ENCODE measurements at places on chromosomes 2 and 18. TPM values are rescaled to one million over a fixed set of nuclear protein-coding genes. Genes with fewer than 3 reads are reported as not detected.

The STEAP3 gene
- 0.94 TPM for total RNA-seq

The IHH gene
- total RNA-seq = 0.38 TPM

The PLEK gene
- total RNA-seq = not detected

The CDH19 gene
- total RNA-seq = not detected

The LYG2 gene
- not detected for total RNA-seq

The TNS1 gene
- total RNA-seq = 130 TPM

The ZC3H6 gene
- 12.1 TPM for total RNA-seq

The GRHL1 gene
- total RNA-seq = 9.7 TPM

The RASGRP3 gene
- 0.58 TPM for total RNA-seq

- H3K4me3 ChIP-seq = no peak overlapping the region
- DNase-seq = no peak
- no peak overlapping the region for H3K27ac ChIP-seq
- H3K27me3 ChIP-seq = no peaks in the 10 kb centered on the region
- H3K4me1 ChIP-seq = peaks cover 8% of the 10 kb centered on the region
These were observed 1127.1 kb downstream of the DPP10 start for GRCh38 chr2:115569547-115569946.

- H3K27me3 ChIP-seq = no peaks in the 10 kb centered on the region
- no peak overlapping the region for H3K4me3 ChIP-seq
- H3K27ac ChIP-seq = no peak overlapping the region
- H3K36me3 ChIP-seq = peaks cover 4% of the 10 kb centered on the region
- no peak for DNase-seq
- no peaks in the 10 kb centered on the region for H3K4me1 ChIP-seq
These were observed 20.4 kb upstream of the CD226 start for GRCh38 chr18:69968039-69968438.

DNA sequence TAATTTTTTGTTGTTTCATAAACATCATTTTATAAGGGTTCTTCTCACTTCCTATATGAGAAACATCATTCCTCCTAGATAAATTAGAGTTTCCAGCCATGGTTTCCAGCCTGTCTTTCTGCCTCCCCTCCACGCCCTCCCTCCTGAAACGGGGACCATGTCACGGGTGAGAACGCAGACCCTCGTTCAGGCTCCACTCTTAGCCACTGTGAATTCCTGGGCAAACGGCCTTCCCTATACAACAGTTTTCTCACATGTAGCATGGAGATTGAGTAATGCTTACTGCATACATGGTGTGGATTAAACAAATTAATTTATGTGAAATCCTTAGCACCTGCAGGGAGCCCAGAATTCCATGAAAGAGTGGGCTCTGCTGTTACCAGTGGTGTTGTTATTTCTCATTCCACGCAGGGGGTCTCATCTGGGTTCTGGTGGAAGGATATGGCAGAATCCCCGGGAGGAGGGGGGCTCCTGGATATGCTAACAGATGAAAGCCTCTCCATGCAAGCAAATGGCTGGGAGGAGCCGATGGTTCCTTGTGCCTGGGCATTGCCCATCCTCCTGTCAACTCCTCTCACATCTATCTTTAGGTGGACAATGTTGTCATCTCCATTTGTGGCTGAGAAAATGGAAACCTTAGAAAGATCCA is 54.0 kb upstream of the TWIST2 start:
- H3K36me3 ChIP-seq = no peaks in the 10 kb centered on the region
- DNase-seq = no peak

DNA sequence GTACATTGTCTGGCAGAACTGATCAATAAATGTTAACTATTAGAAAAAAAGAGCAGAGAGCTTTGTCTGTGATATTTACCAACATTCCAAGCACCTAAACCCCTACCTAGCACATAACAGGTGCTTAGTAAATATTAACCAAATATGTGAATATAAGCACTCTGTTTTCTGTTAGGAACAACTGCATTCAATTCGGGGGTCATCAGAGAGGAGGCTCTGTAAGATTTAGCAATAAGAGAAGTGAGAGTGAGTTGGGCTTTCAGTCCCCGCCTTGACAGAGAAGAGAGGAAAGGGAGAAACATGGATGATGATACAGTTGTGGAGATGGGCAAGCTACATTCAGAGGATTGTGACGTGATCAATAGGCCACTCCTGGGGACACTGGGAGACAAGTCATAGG is 47.7 kb downstream of the MYOM1 start:
- peak overlapping the region; percentile 28 for H3K27ac ChIP-seq
- no peak for DNase-seq
- peaks cover 10% of the 10 kb centered on the region for H3K4me1 ChIP-seq
- H3K4me3 ChIP-seq = no peak overlapping the region
- H3K36me3 ChIP-seq = no peaks in the 10 kb centered on the region

GRCh38 chr2:128607911-128608506 is 289.3 kb upstream of the HS6ST1 start:
- H3K36me3 ChIP-seq = no peaks in the 10 kb centered on the region
- no peak overlapping the region for H3K27ac ChIP-seq
- no peak overlapping the region for H3K4me3 ChIP-seq
- peaks cover 2% of the 10 kb centered on the region for H3K27me3 ChIP-seq

GRCh38 chr2:17753803-17754663 is at the start of the genes GEN1 and SMC6:
GEN1 (plus strand) TSS chr2:17754138; CDS start chr2:17759944, 5,806 bp downstream.
SMC6 (minus strand) TSS chr2:17753810; CDS start chr2:17745946, 7,864 bp downstream.
- no peaks in the 10 kb centered on the region for H3K27me3 ChIP-seq
- H3K36me3 ChIP-seq = no peaks in the 10 kb centered on the region
- H3K4me3 ChIP-seq = peak within 1 kb of the TSS; percentile 97
- H3K4me1 ChIP-seq = peaks cover 32% of the 10 kb centered on the region
- peak; percentile 92 for DNase-seq

GRCh38 chr2:42848265-42848664 is 55.9 kb upstream of the HAAO start:
- H3K27ac ChIP-seq = no peak overlapping the region
- no peaks in the 10 kb centered on the region for H3K36me3 ChIP-seq
- H3K27me3 ChIP-seq = no peaks in the 10 kb centered on the region
- no peak overlapping the region for H3K4me3 ChIP-seq

DNA sequence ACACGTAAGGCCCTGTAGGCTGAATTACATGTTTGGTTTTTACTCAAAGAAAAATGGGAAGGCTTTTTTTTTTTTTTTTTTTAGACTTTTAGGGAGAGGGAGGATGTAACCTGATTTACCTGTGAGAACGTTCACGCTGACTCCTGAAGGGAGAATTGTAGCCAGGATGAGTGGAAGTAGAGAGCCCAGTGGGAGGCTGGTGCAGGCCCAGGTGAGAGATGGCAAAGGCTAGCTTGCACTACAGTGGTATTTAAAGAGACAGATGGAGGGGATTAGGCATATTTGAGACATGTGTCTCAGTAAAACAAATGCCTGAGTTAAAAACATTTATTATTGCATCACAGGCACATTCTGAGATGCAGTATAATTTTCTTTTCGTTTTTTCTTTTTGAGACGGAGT is 107.9 kb downstream of the CCDC85A start:
- H3K4me3 ChIP-seq = no peak overlapping the region
- no peak overlapping the region for H3K27ac ChIP-seq
- H3K27me3 ChIP-seq = peaks cover 2% of the 10 kb centered on the region
- DNase-seq = no peak
- no peaks in the 10 kb centered on the region for H3K36me3 ChIP-seq
- H3K4me1 ChIP-seq = peaks cover 12% of the 10 kb centered on the region

DNA sequence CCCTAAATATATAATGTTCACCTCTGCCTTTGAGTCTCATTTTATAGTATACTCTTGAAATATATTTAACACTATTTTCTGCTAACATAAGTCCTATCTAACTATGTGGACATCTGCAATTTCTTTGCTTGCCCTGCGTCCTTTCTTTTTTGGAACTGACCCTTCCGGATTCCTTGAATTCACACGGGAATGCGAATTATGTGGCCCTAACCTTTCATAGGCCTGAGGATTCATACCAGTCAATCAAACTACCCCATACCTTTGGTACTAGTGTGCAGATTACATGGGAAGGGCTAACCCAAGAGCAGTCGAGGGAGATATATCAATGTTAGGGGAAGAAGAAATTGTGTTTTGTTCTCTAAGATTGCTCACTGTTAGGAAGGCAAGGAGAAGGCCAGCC is 56.4 kb downstream of the NRXN1 start:
- H3K36me3 ChIP-seq = no peaks in the 10 kb centered on the region
- no peak for DNase-seq
- H3K27ac ChIP-seq = no peak overlapping the region
- no peak overlapping the region for H3K4me3 ChIP-seq

DNA sequence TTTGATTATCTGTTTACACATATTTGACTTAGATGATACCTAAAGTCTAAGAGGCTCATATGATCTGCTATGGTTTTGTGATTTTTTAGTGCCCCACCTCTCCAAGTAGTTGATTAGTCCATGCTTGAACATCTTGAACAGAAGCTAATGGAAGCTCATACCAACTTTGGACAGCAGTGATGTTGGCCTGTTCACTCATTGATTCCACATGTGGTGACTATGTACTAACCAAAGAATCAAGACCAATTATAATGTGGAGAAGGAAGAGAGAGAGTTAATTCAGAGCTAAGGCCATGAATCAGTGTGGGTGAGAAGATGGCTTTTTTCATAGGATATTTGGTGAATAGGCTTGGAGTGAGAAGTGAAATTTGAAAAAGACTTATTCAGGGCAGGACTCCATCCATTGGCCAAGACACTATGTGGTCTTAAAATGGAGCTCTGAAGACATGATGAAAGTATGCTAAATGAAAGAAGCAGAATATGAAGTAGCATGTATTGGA is 178.3 kb upstream of the TWIST2 start:
- peaks cover 16% of the 10 kb centered on the region for H3K4me1 ChIP-seq
- peaks cover 4% of the 10 kb centered on the region for H3K27me3 ChIP-seq
- H3K4me3 ChIP-seq = no peak overlapping the region

DNA sequence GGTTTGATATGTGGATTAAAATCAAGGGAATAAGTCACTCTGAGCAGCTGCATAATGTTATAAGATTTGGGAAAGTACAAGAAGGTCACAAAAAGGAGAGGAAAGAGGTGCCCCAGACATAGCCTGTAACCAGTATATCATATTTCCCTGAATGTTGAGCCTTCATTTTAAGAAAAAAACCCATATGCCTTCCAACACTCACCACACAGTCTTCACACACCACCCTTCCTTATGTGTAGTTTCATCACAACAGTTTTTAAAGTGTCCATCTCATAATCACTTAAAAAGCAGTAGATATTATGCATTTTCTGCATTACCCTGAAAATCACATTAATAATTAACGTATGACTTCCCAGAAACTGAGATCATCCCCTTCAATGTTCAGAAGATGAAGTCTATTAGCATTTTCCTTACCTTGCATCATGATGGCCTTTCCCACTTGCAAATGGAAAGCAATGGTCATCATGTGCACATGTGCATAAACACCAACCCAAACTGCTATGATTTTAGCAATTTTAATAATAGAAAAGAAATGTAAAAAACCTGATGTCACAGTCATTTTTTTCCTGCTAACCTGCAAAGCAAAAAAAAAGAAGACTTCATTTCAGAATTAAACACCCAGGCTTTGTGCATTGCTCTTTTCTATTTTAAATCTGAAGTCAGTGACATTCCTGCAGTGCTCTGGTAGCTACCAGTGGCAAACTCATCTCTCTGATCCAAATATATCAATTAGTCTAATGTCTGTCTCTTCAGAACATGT is 465.0 kb downstream of the SUCLG1 start:
- no peak overlapping the region for H3K27ac ChIP-seq
- no peaks in the 10 kb centered on the region for H3K27me3 ChIP-seq
- H3K36me3 ChIP-seq = no peaks in the 10 kb centered on the region
- H3K4me1 ChIP-seq = peaks cover 27% of the 10 kb centered on the region
- H3K4me3 ChIP-seq = no peak overlapping the region

DNA sequence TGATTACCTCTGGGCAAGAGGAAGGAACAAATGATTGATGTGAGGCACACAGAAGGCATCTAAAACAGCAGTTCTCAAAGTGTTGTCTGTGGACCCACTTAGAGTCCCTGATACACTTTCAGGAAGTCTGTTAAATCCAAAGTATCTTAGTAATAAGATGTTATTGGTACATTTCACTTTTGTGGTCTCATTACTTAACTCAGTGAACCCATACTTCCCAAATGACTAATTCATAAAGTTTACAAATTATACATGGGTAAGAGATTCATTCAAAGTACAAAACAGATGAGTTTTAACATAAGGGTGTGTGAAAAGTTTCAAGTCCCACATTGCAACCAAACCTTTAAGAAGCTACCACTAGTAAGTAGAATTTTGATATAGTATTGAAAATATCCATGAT is 440.5 kb downstream of the NUP35 start:
- no peak overlapping the region for H3K27ac ChIP-seq
- no peak overlapping the region for H3K4me3 ChIP-seq
- no peaks in the 10 kb centered on the region for H3K27me3 ChIP-seq
- no peaks in the 10 kb centered on the region for H3K4me1 ChIP-seq
- H3K36me3 ChIP-seq = no peaks in the 10 kb centered on the region

- H3K4me3 ChIP-seq = no peak overlapping the region
- H3K27me3 ChIP-seq = peaks cover 2% of the 10 kb centered on the region
- DNase-seq = no peak
- no peak overlapping the region for H3K27ac ChIP-seq
- no peaks in the 10 kb centered on the region for H3K36me3 ChIP-seq
- no peaks in the 10 kb centered on the region for H3K4me1 ChIP-seq
These were observed 740.4 kb upstream of the CELF4 start for GRCh38 chr18:38305961-38306360.

GRCh38 chr2:239802185-239802649 is 222.9 kb downstream of the NDUFA10 start:
- no peaks in the 10 kb centered on the region for H3K36me3 ChIP-seq
- peaks cover 21% of the 10 kb centered on the region for H3K27me3 ChIP-seq
- H3K27ac ChIP-seq = no peak overlapping the region
- no peaks in the 10 kb centered on the region for H3K4me1 ChIP-seq
- H3K4me3 ChIP-seq = no peak overlapping the region

DNA sequence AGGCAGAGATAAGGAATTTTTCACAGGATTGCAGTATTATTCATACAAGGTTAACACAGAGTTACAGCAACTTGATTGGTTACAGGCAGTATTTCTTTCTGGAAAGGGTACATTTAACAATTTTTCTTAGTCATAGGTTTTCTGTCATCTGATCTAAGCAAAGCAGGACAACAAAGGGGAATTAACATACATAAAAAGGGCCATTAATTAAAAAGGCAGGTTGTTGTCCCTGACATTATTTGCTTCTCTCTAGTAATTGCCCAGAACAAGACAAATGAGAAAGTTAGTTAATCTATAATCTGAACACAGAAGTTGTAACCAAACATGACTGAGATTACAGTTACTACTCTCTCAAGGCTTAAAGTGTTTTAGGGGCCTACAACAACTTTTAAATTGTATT is 291.4 kb upstream of the LRRTM4 start:
- H3K36me3 ChIP-seq = peaks cover 7% of the 10 kb centered on the region
- no peaks in the 10 kb centered on the region for H3K27me3 ChIP-seq
- no peak for DNase-seq
- H3K27ac ChIP-seq = no peak overlapping the region
- no peak overlapping the region for H3K4me3 ChIP-seq

- H3K27me3 ChIP-seq = no peaks in the 10 kb centered on the region
- no peaks in the 10 kb centered on the region for H3K36me3 ChIP-seq
- H3K4me1 ChIP-seq = peaks cover 3% of the 10 kb centered on the region
- no peak for DNase-seq
- no peak overlapping the region for H3K4me3 ChIP-seq
These were observed 27.2 kb downstream of the RNF152 start for GRCh38 chr18:61865466-61866175.

GRCh38 chr2:172109988-172110811 is 7.5 kb upstream of the DLX2 start:
- H3K27ac ChIP-seq = no peak overlapping the region
- H3K4me1 ChIP-seq = peaks cover 7% of the 10 kb centered on the region
- H3K36me3 ChIP-seq = no peaks in the 10 kb centered on the region
- H3K4me3 ChIP-seq = no peak overlapping the region
- peaks cover 42% of the 10 kb centered on the region for H3K27me3 ChIP-seq

- H3K4me1 ChIP-seq = peaks cover 26% of the 10 kb centered on the region
- H3K27me3 ChIP-seq = peaks cover 37% of the 10 kb centered on the region
- H3K27ac ChIP-seq = no peak overlapping the region
- no peak for DNase-seq
- H3K36me3 ChIP-seq = no peaks in the 10 kb centered on the region
These were observed 434.2 kb downstream of the LRRTM4 start for GRCh38 chr2:77087987-77088414.
